ENCODE measurements at places on chromosomes 13 and 19. TPM values are rescaled to one million over a fixed set of nuclear protein-coding genes. Genes with fewer than 3 reads are reported as not detected.

GRCh38 chr13:30774214-30774730 lies 38.9 kb downstream of the ALOX5AP start:
- DNase-seq, result no peak

ZNF540 gene
- 1.9 TPM for polyA plus RNA-seq

ZNF577 gene
- 19.2 TPM for polyA plus RNA-seq

GRCh38 chr19:6091771-6092291 lies 18.5 kb downstream of the RFX2 start:
- no peak for DNase-seq

ERICH4 gene
- polyA plus RNA-seq, result not detected

- DNase-seq, result no peak
Measured at GRCh38 chr19:43315851-43316250, 37.6 kb upstream of the CD177 start.

Data from muscle of leg (tissue), 16 donors.